SIG-M5 (cell line): ENCODE measurements at places on chromosomes 2 and 18.

GRCh38 chr2:70926042-70926441, 9.7 kb upstream of the ATP6V1B1 start:
- DNase-seq: no peak

DNA sequence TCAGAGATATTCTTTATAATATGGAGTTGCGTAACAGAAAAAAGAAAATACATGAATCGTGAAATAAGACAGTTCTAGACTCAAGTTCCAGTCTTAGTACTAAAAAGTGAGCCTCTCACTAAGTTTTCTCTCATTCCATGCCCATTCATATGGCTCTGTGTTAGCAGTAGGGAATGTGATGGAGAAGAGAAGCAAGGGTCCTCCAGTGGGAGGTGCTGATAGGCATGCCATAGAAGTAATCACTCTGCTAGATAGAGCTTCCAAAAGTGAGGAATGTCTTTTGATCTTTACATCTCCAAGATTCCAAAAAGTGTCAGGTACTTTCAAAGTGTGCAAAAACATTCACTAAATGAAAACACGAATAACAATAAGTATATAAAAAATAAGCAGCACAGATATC, 678.4 kb downstream of the DCDC2C start:
- DNase-seq: no peak

DNA sequence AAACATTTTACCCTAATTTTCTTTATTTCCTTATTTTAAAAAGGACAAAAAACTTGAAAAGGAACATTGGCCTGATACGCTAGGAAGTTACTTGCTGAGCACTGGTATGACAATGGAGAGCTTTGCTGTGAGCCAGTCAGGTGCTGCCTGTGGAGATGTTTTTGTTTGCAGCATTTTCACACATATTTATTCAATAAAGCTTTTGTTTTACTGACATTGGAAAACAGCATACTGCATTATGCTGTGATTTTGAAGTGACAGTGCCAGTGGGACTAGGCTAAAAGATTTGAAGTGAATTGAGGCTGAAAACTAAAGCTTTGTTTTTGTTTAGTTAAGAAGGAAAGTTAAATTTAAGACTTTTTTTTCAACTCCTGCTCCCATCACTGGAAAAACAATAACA, 470.7 kb upstream of the ZEB2 start:
- no peak for DNase-seq

- no peak for DNase-seq
Observed at GRCh38 chr2:133641497-133641896, 73.2 kb upstream of the NCKAP5 start.

DNA sequence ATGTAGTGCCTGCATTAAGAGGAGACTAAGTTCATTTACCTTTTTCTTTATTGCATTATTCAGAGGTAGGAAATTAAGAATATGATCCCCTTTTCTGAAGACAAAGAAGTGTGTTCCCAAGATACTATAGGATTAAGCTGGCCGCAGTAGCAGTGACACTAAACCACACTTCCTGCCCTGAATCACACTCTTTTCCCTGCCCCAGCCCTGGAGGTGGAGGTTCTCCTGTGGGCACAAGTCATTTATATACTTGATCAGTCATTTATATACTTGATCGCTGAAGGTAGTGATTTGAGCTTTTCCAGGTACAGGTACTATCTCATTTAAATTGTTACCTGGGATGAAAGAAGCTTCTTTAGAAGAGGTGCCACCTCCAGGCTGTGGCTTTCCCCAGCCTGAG, 78.6 kb downstream of the ARMC9 start:
- no peak for DNase-seq

- DNase-seq: peak; percentile 77
Observed at GRCh38 chr2:9552219-9553178, 3.1 kb downstream of the ADAM17 start.

- DNase-seq: peak; percentile 84
Observed at GRCh38 chr2:98757904-98758421, 27.0 kb upstream of the MGAT4A start.

DNA sequence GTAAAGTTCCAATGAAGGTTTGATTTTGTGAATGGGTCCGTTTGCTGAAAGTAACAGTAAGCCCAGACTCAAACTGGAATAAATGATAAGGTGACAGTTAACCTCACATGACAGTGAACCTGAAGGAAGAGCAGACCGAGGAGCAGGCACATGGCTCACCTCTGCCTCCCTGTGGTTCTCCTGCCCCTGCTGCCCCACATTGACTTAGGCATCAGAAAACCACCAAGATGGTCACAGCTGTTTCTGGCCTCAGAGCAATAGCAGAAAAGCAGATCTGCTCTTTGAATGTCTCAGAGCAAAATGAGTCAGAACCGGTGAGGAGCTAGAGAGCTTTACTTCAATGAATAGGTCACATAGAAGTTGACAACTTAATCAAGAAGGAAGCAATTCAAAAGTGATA, 487.6 kb downstream of the METTL4 start:
- no peak for DNase-seq

- DNase-seq: no peak
Observed at GRCh38 chr18:60508108-60508507, 135.5 kb upstream of the MC4R start.

- no peak for DNase-seq
Observed at GRCh38 chr2:240326886-240327285, 108.6 kb upstream of the GPC1 start.

- DNase-seq: no peak
Observed at GRCh38 chr18:63970809-63971205, 926 bp downstream of the SERPINB8 start.
